ENCODE measurements at places on chromosomes 12 and 14. TPM values are rescaled to one million over a fixed set of nuclear protein-coding genes. Genes with fewer than 3 reads are reported as not detected.

DNA sequence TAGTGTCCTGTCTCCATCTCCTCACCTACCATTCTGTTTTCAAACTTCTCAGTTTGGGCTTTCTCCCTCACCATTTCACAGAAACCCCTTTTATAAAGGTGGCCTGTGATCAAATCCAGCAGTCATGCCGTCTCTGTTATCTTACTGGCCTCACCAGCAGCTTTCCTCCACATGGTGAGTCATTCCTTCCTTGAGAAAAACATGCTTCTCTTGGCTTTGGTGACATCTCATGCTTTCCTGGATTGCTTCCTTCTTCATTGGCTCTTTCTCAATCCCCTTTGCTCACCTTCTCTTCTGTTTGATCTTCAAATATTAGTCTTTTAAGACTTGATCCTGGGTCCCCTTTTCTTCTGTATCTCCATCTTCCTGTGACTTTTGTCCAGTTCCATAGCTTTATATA, 164.9 kb downstream of the ANO4 start:
- H3K27me3 ChIP-seq: no peaks in the 10 kb centered on the region
- no peak for DNase-seq
- H3K27ac ChIP-seq: no peak overlapping the region
- no peaks in the 10 kb centered on the region for H3K36me3 ChIP-seq
- H3K4me3 ChIP-seq: no peak overlapping the region
- H3K4me1 ChIP-seq: no peaks in the 10 kb centered on the region

- peaks cover 1% of the 10 kb centered on the region for H3K27me3 ChIP-seq
- H3K27ac ChIP-seq: no peak overlapping the region
- no peaks in the 10 kb centered on the region for H3K4me1 ChIP-seq
- no peak for DNase-seq
- H3K36me3 ChIP-seq: no peaks in the 10 kb centered on the region
- H3K4me3 ChIP-seq: no peak overlapping the region
Observed at GRCh38 chr14:25484906-25485305, 435.0 kb upstream of the STXBP6 start.

DNA sequence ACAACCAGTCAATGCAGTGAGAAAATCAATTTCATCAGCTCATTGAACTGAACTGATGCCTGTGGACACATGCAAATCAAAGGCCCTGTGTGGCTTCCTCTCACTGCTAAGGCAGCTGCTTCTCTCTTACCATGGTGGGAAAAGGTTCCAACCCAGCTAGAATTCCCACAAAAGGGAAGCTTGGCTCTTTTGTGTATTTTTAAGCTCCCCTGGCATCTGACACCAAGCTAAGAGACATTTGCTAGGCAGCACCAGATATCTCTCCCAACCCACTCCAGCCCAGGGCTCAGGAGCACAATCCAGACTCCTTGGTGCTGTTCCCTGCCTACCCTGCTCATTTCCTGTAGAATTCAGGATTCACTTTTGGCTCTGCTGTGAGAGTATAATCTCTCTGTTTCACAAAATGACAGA, 129.6 kb downstream of the GXYLT1 start:
- no peaks in the 10 kb centered on the region for H3K4me1 ChIP-seq
- no peak for DNase-seq
- H3K4me3 ChIP-seq: no peak overlapping the region
- no peaks in the 10 kb centered on the region for H3K36me3 ChIP-seq

- no peaks in the 10 kb centered on the region for H3K4me1 ChIP-seq
- no peak overlapping the region for H3K27ac ChIP-seq
- no peak for DNase-seq
- no peaks in the 10 kb centered on the region for H3K36me3 ChIP-seq
- H3K27me3 ChIP-seq: no peaks in the 10 kb centered on the region
Observed at GRCh38 chr12:39867631-39868327, 238.1 kb downstream of the SLC2A13 start.

GRCh38 chr14:62118461-62118860, 356.2 kb downstream of the SNAPC1 start:
- H3K36me3 ChIP-seq: no peaks in the 10 kb centered on the region
- H3K4me3 ChIP-seq: no peak overlapping the region
- no peak overlapping the region for H3K27ac ChIP-seq
- peaks cover 64% of the 10 kb centered on the region for H3K27me3 ChIP-seq

The RNASE4 gene
- 0.50 TPM for total RNA-seq

The SDS gene
- total RNA-seq: not detected
